ENCODE measurements at places on chromosomes 11 and 22.
A peak's percentile ranks its signal among the peaks of the same experiment; 100 is the strongest.

DNA sequence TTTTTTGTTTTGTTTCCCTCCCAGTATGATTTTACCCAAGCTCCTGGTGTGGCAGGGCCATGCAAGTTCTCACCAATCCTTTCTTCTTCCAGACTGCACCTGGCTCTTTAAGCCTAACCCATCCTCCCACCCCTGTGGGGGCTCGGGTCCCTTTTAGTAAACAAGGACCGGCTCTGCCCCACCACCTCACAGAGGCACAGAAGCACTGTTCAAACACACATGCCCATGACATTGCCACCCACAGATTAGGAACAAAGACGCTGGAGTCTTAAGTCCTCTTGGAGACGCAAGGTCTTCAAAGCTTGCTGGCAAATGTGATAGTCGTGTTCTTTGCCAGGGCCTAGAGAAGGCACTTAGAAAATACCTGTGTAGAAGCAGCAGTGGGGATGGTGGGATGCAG lies 18.9 kb downstream of the UQCR10 start:
- DNase-seq: no peak

GRCh38 chr11:26985943-26986342 lies 8.0 kb upstream of the FIBIN start:
- DNase-seq: no peak

DNA sequence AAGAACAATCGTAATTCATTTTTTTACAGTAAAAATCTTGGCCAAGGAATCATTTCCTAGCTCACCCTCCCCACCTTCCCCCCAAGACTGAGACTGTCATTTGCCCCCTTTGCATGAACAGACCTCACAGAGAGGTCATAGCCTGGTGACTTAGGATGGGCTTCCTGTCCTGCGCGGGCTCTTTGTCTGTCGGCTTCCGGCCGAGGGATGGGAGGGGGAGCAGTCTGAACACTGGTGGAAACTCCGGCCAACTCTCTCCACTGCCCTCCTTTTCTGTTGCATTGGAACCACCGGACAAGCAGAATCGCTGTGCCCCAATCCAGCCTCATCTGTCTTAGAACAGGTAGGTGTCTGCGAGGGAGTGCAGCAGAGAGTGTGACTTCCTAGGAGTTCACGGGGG lies 41.7 kb downstream of the TEAD1 start:
- no peak for DNase-seq

GRCh38 chr11:67442504-67443404 lies 522 bp downstream of the CORO1B start:
- DNase-seq: no peak

- no peak for DNase-seq
These were observed 58.5 kb downstream of the TNRC6B start for GRCh38 chr22:40236131-40236665.

GRCh38 chr11:7632211-7632610 lies 41.1 kb downstream of the CYB5R2 start:
- no peak for DNase-seq

DNA sequence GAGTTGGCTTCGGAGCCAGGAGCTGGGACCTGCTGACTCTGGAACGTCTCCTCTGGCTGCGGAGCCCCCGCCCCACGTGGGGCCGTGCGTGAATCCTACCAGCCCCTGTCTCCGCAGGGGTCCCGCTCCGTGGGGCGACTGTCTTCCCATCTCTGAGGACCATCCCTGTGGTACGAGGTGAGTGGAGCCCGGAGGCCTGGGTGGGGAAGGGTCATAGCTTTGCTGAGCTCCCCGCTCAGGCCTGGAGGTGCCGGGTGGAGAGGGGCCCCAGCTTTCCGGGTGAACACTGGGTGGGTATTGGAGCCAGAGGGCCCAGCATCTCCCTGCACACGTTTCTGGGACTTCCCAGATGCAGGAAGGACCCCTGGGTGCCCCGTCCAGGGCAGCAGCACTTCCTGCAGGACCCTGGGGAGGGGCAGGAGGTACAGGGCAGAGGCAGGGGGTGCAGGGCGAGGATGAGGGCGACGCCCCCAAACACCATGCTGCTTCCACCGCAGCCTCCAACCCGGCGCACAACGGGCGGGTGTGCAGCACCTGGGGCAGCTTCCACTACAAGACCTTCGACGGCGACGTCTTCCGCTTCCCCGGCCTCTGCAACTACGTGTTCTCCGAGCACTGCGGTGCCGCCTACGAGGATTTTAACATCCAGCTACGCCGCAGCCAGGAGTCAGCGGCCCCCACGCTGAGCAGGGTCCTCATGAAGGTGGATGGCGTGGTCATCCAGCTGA lies 3.8 kb downstream of the MUC5AC start:
- DNase-seq: no peak

- no peak for DNase-seq
These were observed 27.3 kb downstream of the TSPAN18 start for GRCh38 chr11:44753961-44754645.

DNA sequence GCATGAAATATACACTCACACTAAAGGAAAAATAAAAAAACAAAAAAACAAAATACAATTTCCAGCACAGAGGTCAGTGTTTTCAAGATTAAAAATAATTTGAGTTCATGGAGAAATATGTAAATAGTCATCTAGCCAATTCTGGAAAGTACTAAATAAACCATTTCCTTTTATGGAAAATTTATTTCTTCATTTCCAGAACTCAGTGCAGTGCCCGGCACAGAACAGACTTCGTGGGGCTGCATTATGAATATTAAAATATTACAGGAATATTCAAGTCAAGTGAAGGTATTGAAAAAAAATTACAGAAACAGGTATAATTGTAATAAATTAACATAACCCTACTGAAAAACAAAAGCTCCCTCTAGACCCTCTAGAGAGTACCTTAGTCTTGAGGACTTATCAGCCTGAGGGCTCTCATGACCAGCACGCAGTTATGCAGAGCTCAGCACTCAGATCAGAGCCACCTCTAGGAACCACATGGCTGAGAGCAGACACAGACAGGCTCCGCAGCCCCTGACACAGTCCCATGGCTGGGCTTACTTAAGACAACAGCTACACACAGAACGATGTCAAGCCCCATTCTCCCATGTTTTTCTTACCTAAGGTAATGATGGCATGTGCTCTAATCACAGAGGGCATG lies 45.6 kb downstream of the NCAPD3 start:
- DNase-seq: no peak

GRCh38 chr22:28115426-28115825 lies 196.4 kb upstream of the PITPNB start:
- no peak for DNase-seq

DNA sequence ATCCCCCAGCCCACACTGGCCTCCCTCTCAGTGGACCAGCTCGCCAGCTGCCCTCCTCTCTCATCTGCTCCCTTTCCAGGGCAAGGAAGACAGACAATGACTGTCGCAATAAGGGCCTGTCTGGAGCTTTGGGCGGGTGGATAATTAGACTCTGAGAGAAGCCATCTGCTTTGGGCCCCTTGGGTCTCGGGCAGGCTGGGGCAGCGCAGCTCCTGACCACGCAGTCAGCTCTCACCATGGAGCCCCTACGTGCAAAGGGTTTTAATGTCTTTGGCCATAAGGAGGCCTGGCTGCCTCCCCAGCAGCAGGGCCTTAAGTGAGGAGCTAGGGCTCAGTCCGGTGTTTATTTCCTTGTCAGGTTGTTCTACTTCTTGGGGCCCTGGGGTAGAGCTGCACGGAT lies 153.9 kb downstream of the CHST1 start:
- no peak for DNase-seq

DNA sequence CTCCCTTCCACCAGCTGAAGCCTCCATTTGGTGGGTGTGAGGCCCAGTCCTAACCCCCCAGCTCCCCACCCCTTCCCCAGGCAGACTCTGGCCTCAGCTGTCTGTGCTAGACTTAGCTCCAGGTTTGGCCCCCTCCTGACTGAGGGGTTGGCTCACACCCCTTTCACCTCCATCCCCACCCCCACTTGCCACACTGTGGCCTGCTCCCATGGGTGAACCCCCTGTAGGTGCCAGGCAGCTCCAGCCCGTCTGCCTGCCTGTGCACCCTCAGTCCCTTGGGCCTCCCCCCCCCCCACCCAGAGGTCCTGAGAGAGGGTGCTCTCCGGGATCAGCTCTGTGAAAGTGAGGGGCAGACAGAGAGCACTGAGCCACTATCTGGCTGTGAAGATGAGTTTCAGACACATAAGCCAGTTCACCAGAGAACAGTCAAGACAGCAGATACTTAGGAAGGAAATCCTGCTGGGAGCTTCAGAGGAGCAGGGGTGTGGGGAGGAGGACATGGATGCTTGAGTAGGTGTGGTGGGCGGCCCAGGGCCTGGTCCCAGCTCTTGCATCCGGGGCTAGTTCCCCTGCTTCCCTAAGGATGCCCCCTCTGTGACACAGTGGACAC lies 36.2 kb downstream of the PPM1F start:
- DNase-seq: no peak

DNA sequence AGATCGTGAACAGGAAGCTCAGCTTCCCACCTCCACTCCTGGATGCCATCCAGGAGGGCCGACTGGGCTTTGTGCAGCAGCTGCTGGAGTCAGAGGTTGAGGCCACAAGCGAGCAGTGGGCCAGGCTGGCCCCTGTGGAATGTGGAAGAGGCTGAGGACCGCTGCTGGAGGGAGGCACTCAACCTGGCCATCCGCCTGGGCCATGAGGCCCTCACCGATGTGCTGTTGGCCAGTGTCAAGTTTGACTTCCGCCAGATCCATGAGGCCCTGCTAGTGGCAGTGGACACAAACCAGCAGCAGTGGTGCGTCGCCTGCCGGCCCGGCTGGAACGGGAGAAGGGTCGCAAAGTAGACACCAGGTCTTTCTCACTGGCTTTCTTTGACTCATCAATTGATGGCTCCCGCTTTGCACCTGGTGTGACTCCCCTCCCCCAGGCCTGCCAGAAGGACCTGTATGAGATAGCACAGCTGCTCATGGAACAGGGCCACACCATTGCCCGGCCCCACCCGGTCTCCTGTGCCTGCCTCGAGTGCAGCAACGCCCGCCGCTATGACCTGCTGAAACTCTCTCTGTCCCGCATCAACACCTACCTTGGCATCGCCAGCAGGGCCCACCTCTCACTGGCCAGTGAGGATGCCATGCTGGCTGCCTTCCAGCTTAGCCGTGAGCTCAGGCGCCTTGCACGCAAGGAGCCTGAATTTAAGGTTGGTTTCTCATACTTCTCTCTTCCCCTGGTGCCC lies 24.9 kb downstream of the ART5 start:
- no peak for DNase-seq

GRCh38 chr11:128415539-128415938 lies 171.8 kb downstream of the ETS1 start:
- DNase-seq: no peak

- DNase-seq: no peak
These were observed 78.4 kb upstream of the GDPD4 start for GRCh38 chr11:77379934-77380333.

DNA sequence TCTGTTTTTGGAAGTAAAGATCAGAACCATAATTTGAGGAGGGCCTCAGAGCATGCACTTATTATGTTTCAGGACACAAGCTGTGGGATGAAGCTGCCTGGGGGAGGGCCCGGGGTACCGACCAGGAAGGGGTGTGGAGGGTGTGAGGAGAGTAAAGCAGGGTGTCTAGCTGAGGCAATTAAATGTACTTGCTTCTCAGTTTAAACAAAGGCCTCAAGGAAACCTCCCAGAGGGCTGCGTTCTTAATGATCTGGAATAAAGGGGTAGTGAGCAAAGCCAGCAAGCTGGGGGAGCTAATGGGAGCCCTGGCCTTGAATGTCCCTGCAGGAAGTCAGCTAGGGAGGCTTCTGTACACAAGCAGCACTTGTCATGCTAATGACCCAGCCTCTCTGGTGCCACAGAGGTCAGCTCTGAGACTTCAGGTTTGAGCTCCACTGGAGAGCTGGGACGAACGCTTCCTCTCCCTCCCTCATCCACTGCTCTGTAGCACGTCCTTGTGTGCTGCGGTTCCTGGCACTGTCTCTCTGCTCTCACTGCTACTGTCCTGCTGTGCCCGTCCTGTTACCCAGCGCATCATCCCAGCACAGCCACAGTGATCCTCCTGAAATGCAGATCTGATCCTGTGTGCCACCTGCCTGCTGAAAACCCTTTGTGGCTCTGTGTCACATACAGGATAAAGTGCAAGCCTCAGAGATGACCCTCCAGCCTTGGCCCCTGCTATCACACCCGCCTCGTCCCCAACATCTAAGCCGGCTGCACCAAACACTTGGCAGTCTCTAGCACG lies 159.7 kb downstream of the DBX1 start:
- DNase-seq: no peak

- DNase-seq: peak; percentile 58
These were observed 26.9 kb upstream of the CD82 start for GRCh38 chr11:44538375-44539054.

- DNase-seq: no peak
These were observed 85.9 kb upstream of the SNX19 start for GRCh38 chr11:131002145-131002544.

DNA sequence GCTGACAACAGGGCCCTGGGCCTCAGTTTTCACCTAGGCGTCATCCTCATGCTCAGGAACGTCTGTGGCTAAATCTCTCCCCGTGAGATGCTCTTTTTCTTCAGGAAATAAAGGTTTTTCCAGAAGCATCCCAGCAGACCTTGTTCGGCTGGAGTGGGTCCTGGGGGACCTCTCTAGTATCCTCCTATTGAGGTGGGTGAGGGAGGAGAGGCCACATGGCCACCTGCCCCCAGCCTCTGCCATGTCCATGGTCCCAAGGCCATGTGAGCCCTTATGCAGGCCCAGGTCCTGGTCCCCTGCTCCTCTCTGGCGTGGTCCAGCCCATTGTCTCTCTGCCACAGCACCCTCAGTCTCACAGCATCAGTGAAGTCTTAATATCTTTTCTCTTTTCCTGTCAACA lies 22.0 kb downstream of the ALG12 start:
- no peak for DNase-seq

- DNase-seq: no peak
These were observed 35.8 kb upstream of the ALX4 start for GRCh38 chr11:44345781-44346180.

DNA sequence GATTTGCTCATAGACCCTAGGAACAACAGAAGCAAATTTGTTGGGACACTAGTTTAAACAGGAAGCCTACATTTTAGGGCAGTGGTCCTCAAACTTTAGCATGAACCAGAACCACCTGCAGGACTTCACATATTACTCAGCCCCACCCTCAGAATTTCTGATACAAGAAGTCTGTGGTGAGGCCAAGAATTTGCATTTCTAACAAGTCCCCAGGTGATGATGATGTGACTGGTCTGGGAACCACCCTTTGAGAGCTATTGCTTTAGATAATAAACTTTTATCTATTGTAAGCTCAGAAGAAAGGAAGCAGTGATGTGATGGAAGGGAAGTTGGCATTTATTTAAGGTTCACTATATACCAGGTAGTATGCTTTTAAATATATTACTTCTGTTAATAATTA lies 194.0 kb downstream of the FAM181B start:
- no peak for DNase-seq

Data from activated T-cell treated with anti-CD3 and anti-CD28 coated beads for 1 hour (primary cell).